ENCODE measurements at places on chromosomes 4 and X. TPM values are rescaled to one million over a fixed set of nuclear protein-coding genes. Genes with fewer than 3 reads are reported as not detected.

BRS3 gene
- not detected for total RNA-seq

NELFA gene
- total RNA-seq = 14.7 TPM

CT55 gene
- not detected for total RNA-seq

EGFL6 gene
- total RNA-seq = 0.26 TPM

PRR32 gene
- not detected for total RNA-seq

CPLX1 gene
- total RNA-seq = not detected

MAPK10 gene
- total RNA-seq = 3.4 TPM

WDR17 gene
- total RNA-seq = 0.13 TPM

IGFBP7 gene
- total RNA-seq = 92.9 TPM

PGAM4 gene
- total RNA-seq = not detected

MAGEA11 gene
- not detected for total RNA-seq

SAGE1 gene
- total RNA-seq = not detected

STAP1 gene
- total RNA-seq = not detected

TCP11X2 gene
- total RNA-seq = not detected

PDGFRA gene
- 2.1 TPM for total RNA-seq

SASH3 gene
- not detected for total RNA-seq

SORBS2 gene
- 1.1 TPM for total RNA-seq
